ENCODE measurements at places on chromosomes 5 and 9. TPM values are rescaled to one million over a fixed set of nuclear protein-coding genes. Genes with fewer than 3 reads are reported as not detected.

The MRPS2 gene
- total RNA-seq, result 68.0 TPM

DNA sequence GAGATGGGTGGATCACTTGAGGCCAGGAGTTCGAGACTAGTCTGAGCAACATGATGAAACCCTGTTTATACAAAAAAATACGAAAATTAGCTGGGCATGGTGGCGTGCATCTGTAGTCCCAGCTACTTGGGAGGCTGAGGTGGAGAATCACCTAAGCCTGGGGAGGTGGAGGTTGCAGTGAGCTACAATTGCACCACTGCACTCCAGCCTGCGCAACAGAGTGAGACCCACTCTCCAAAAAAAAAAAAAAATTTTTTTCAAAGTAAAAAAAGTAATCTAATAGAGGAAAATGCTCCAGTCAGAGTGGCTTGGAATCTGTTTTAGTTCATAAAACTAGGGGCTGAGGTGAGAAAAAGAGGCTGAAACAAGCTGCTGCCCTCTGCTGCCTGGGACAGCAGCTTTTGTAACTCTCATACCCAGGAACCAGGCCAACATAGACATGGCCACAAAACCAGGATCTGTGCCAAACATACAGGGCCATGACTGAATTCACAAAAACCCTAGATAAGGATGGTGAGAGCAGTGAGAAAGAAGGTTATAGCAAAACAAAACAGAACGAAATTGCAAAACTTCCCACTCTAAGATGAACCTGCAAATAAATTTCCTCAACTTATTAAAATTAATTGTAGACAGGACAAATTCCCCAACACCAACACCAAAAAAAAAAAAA, 13.1 kb upstream of the DCAF12 start:
- peak; percentile 17 for DNase-seq

GRCh38 chr5:464843-465590, 22.0 kb downstream of the EXOC3 start:
- DNase-seq, result no peak

DNA sequence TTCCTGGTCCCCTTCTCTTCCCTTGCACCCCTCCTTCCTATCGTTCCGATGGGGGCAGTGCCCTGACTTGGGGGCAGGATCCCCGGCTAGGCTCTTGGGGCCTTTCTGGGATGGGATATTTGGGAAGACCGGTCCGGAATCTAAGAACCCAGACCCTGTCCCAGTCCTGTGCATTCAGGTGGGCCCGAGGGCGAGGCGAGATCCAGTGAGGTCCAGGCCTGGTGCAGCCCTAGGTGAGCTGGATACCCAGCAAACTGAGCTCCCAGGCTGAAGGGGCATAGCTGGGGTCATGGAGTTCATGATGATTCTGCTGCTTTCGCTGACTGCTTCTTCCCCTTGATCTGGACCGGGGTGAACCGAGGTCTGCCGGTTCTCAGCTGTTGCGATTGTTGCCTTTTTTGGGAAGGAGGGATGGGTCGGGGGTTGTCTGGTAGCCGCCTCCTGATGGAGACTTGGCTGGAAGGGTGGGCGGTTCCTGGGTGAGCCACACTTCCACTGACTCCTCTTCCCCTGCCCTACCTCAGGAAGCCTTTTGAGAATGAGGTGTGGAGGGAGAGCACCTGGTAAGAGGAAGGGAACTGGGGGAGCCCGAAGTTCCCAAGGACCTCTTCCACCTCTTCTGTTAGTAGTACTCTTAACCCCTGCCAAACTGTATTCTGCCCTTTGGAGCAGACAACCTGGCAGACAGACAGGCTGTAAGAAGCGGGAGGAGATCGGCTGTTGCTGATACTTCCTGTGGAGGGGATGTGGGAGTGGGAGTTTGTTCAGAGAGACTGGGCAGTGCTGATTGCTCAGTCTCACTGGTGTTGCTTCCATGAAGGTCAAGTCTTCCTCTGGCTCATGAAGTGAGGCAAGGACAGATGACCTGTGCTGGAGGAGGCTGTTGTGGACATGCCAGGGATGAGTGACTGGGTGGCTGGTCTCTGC, 1.0 kb downstream of the LRRC8A start:
- DNase-seq, result peak; percentile 52

The TAF11L5 gene
- total RNA-seq, result not detected

GRCh38 chr5:72434781-72435437, 72.3 kb downstream of the ZNF366 start:
- DNase-seq, result no peak

DNA sequence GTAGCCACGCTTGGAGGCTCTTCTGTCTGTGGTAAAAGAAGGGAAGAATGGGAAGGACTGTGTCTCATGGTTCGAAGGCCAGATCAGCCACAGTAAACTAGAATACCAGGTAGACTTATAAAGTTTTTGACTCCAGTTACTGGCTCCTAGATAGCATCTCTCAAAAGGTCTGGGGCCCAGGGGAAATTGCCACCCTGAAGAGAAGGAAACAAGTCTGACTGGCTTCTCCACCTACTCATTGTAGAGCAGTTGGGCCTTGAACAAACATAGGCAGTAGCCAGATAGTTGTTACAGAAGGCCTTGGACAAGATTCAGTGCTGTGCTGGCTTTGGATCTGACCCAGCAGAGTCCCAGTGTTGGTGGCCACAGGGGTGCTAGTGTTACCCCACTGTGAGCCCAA, 890.4 kb downstream of the EFNA5 start:
- DNase-seq, result no peak

- DNase-seq, result no peak
These were observed 180.1 kb downstream of the TMC1 start for GRCh38 chr9:72701510-72701909.

The KIF2A gene
- total RNA-seq, result 74.0 TPM

GRCh38 chr9:113548221-113549041, 84.9 kb downstream of the RGS3 start:
- DNase-seq, result peak; percentile 89

GRCh38 chr5:124504081-124504916, 242.1 kb downstream of the ZNF608 start:
- no peak for DNase-seq

- DNase-seq, result no peak
These were observed 1.1 kb upstream of the ANP32B start for GRCh38 chr9:97981846-97982682.

- no peak for DNase-seq
These were observed 100.9 kb downstream of the SNCAIP start for GRCh38 chr5:122412966-122413365.
